Globus pallidus (tissue), 1 donor: ENCODE measurements at places on chromosomes 16 and 17.

- no peak for DNase-seq
These were observed at the start of gene TVP23A for GRCh38 chr16:10817963-10818941. TVP23A (minus strand) TSS chr16:10818794; CDS start chr16:10818493, 301 bp downstream.

DNA sequence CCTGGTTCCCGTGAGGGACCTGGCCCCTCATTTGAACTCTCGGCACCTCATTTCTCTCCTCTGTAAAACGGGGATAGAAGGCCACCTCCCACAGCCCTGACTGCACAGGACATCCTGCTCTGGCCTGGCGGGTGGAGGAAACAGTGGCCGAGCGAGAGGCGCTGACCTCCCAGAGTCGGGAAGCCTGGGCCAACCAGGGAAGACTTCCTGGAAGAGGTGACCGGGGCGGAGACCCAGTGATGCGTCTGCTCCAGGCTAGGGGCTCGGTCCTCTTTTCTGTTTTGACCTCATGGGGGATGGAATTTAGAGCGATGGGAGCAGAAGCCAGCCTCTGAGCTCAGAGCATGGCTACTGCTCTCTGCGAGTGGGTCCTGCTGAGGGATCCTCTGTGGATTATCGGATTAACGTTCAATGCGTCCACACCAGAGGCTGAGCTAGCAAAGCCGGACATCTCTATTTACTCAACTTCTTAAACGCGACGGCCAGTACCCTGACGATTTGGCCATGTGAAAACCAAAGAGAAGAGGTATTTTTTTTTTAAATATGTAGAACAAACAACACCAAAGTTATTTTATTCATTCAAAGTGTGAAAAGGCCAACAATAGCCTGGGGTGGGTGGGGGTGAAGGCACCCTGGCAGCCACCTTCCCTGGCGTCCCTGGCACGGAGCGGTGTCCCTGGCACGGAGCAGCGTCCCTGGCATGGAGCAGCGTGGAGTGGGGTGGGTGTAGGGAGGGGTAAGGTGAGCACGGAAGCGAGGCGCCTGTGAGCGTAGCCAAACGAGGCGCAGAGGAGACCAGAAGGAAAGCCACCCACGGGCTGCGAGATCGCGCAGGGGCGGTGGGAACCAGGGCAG is 9.2 kb upstream of the MSLN start:
- DNase-seq, result no peak

DNA sequence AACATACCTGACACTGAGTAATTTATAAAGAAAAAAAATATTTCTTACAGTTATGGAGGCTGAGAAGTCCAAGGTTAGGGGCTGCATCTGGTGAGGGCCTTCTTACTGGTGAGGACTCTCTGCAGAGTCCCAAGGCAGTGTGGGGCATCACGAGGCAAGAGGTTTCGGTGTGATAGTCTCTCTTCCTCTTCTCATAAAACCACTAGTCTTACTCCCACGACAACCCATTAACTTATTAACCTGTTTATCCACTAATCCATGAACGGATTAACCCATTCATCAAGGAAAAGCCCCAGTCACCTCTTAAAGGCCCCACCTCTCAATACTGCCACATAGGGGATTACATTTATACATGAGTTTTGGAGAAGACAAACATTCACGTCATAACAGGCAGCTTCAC is 20.1 kb downstream of the CIITA start:
- no peak for DNase-seq

- no peak for DNase-seq
These were observed 31.4 kb upstream of the CACNG5 start for GRCh38 chr17:66803474-66803951.

DNA sequence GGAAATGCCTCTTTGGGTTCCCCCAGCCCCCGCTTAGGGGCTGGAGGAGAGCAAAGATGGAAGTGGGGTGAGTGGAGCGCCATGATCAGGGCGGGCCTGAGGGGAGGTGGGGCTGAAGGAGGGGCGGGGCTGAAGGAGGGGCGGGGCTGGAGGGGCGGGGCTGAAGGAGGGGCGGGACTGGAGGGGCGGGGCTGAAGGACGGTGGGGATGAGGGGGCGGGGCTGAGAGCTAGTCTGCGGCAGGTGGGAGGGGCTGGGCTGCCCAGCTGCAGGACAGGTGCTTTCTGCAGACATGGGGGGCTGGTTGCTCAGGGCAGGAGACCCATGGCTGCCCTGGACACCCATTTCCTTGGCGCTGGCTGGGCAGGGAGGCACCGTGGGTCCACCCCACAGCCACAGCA is 39.1 kb upstream of the PABPN1L start:
- no peak for DNase-seq

GRCh38 chr17:964876-965275 is 14.7 kb downstream of the NXN start:
- DNase-seq, result no peak
